ENCODE measurements at places on chromosomes 12 and 14. TPM values are rescaled to one million over a fixed set of nuclear protein-coding genes. Genes with fewer than 3 reads are reported as not detected.

GRCh38 chr12:31496257-31496656, 94.7 kb downstream of the DENND5B start:
- no peak overlapping the region for H3K27ac ChIP-seq
- H3K4me1 ChIP-seq = no peaks in the 10 kb centered on the region
- no peak overlapping the region for H3K4me3 ChIP-seq
- H3K36me3 ChIP-seq = no peaks in the 10 kb centered on the region
- peaks cover 3% of the 10 kb centered on the region for H3K27me3 ChIP-seq

GRCh38 chr12:103336940-103337339, 158.8 kb downstream of the C12orf42 start:
- H3K36me3 ChIP-seq = no peaks in the 10 kb centered on the region
- no peak for DNase-seq
- H3K4me1 ChIP-seq = no peaks in the 10 kb centered on the region
- no peaks in the 10 kb centered on the region for H3K27me3 ChIP-seq

DNA sequence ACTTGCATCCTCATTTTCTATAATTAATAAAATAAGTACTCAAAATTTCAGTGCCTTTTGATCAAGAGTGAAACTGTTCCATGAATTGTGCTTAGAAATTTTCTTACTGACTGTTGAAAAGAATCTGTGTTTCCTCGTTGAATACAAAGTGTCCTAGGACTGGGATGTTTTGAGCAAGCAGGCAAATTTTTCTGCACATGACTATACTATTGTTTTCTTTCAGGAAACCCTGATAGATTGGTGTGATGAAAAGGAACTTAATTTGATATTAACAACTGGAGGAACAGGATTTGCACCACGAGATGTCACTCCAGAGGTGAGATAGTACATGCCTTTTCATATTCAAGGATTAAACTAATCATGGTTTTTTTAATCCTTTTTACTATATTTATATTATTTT, 316.3 kb downstream of the GPHN start:
- H3K4me1 ChIP-seq = no peaks in the 10 kb centered on the region
- no peak for DNase-seq
- H3K27ac ChIP-seq = no peak overlapping the region
- no peaks in the 10 kb centered on the region for H3K27me3 ChIP-seq
- no peak overlapping the region for H3K4me3 ChIP-seq

The PAX9 gene
- not detected for total RNA-seq

The HPD gene
- not detected for total RNA-seq

The CD163 gene
- not detected for total RNA-seq

GRCh38 chr12:66500091-66500490, 178.8 kb downstream of the GRIP1 start:
- H3K27ac ChIP-seq = no peak overlapping the region
- no peaks in the 10 kb centered on the region for H3K4me1 ChIP-seq
- no peak for DNase-seq
- H3K36me3 ChIP-seq = no peaks in the 10 kb centered on the region
- H3K27me3 ChIP-seq = peaks cover 7% of the 10 kb centered on the region

DNA sequence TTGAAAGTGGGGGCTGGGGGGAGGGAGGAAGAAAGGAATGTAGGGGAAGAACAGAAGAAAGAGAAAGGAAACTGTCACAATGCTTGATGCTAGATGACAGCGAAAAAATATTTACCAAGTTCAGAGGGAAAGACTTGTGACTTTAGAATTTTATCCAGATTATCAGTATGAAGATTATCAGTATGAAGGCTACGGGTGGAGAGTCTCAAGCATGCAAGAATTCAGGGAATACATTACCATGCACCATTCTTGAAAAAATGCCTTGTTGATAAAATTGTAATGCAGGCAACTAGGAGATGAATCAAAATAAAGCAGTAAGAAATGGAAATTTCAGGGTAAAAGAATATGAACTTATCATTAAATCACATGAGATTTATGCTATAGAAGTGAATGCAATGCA, 376.8 kb downstream of the PCNX1 start:
- no peaks in the 10 kb centered on the region for H3K36me3 ChIP-seq
- no peak overlapping the region for H3K27ac ChIP-seq
- peaks cover 5% of the 10 kb centered on the region for H3K27me3 ChIP-seq
- DNase-seq = no peak
- peaks cover 3% of the 10 kb centered on the region for H3K4me1 ChIP-seq
- no peak overlapping the region for H3K4me3 ChIP-seq

DNA sequence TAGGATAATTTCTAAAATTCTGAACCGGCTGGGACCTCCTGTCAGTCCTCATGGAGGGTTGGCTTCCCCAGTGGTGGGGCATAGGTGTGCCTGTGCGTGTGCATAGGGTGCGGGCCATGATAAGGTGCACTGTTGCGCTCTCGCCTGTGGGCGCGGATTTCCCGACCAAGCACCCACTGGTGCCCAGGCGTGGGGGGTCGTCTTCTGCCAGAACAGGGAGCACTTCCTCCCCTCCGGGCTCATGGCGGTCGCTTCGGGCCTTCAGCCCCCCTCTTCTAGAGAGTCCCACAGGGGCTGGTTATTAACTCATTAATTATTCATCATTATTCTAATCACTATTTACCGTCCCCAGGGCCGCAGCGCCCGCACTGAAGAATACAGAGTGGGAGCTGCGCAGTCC, 2.8 kb downstream of the C1QL4 start:
- H3K36me3 ChIP-seq = peaks cover 26% of the 10 kb centered on the region
- no peak overlapping the region for H3K4me3 ChIP-seq
- H3K27me3 ChIP-seq = peaks cover 63% of the 10 kb centered on the region
- H3K4me1 ChIP-seq = peaks cover 21% of the 10 kb centered on the region

DNA sequence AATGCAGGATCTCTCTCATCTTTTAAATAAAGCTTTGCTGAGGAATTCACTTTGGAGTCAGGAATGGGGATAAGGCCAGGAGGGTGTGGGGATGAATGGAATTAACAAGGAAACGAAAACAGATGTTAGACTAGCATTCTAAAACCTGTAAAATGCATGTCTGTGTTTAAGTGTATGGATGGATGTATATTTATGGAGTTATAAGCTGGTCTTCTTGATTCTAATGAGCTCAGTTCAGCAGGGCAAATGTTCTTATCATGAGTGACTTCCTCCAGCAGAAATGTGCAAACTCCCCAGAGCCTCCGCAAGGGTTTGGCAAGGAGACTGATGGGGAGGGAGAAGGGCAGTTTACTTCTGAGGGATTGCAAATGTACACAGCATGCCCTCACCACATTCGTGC, 149.1 kb downstream of the NTF3 start:
- H3K4me3 ChIP-seq = no peak overlapping the region
- H3K36me3 ChIP-seq = no peaks in the 10 kb centered on the region
- DNase-seq = no peak
- H3K27me3 ChIP-seq = peaks cover 5% of the 10 kb centered on the region
- no peak overlapping the region for H3K27ac ChIP-seq
- H3K4me1 ChIP-seq = no peaks in the 10 kb centered on the region

The SLC8B1 gene
- total RNA-seq = 20.0 TPM

GRCh38 chr12:46453428-46453827, 80.9 kb upstream of the SLC38A2 start:
- peaks cover 56% of the 10 kb centered on the region for H3K4me1 ChIP-seq
- H3K4me3 ChIP-seq = no peak overlapping the region
- H3K36me3 ChIP-seq = peaks cover 3% of the 10 kb centered on the region
- H3K27ac ChIP-seq = no peak overlapping the region

The NTS gene
- total RNA-seq = not detected

GRCh38 chr14:64945431-64946178, 3.1 kb upstream of the GPX2 start:
- H3K27me3 ChIP-seq = no peaks in the 10 kb centered on the region
- H3K27ac ChIP-seq = no peak overlapping the region
- H3K36me3 ChIP-seq = peaks cover 33% of the 10 kb centered on the region

DNA sequence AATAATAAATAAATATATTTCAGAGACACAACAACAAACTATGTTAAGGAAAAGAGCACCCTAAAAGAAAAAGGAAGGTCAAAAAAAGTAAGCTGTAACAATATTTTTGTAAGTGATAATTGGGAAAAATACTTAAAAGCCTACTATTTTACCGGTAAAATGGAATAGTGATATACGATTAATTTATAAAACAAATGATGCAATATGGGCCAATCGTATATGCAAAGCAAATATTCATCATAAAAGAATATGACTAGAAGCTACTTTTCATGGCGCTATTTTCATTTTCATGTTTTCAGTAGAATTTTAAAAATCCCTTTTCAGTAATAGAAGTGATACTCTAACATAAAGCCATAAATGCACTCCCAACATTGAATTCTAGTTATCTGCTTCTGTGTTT, 131.0 kb upstream of the AMIGO2 start:
- DNase-seq = no peak
- peak overlapping the region; percentile 96 for H3K4me3 ChIP-seq
- no peaks in the 10 kb centered on the region for H3K27me3 ChIP-seq
- peak overlapping the region; percentile 98 for H3K27ac ChIP-seq

GRCh38 chr12:91990525-91990924, 155.1 kb downstream of the BTG1 start:
- no peak overlapping the region for H3K27ac ChIP-seq
- DNase-seq = no peak
- H3K27me3 ChIP-seq = no peaks in the 10 kb centered on the region
- no peaks in the 10 kb centered on the region for H3K36me3 ChIP-seq
- peaks cover 11% of the 10 kb centered on the region for H3K4me1 ChIP-seq

The TTC7B gene
- total RNA-seq = 2.4 TPM

DNA sequence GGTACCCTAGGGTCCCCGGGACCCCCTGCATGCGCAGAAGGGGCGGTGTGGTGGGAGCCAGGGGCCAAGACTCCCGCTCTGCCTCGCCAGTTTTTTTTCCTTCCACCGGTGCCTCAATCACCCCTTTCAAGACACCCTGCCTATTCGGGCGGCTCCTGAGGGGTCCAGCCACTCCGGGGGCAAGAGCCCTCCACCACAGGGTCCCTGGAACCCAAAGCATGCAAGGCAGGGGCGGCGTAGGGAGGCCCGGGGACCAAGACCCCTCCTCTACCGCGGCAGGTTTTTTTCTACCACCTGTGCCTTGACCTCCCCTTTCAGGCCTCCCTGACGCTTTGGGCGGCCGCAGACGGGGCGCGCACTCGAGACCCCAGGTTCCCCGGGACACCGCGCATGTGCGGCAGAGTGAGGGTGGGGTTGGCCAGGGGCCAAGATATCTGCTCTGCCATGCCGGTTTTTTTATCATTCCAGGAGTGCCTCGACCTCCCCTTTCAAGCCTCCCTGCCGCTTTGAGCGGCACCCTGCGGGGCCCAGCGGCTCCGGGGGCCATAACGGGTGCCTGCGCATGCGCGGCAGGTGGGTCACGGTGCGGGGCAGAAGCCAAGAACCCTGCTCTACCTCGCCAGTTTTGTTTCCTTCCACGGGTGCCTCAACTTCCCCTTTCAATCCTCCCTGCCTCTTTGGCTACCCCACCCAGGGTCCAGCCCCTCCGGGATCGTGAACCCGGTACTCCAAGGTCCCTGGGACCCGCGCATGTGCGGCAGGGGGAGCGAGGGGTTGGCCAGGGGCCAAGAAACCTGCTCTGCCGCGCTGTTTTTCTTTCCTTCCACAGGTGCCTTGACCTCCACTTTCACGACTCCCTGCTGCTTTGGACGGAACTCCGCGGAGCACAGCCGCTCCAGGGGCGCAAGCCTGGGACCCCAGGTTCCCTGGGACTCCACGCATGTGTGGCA, 328.1 kb downstream of the ALG10 start:
- H3K4me1 ChIP-seq = no peaks in the 10 kb centered on the region
- H3K36me3 ChIP-seq = no peaks in the 10 kb centered on the region
- no peak for DNase-seq
- no peaks in the 10 kb centered on the region for H3K27me3 ChIP-seq

DNA sequence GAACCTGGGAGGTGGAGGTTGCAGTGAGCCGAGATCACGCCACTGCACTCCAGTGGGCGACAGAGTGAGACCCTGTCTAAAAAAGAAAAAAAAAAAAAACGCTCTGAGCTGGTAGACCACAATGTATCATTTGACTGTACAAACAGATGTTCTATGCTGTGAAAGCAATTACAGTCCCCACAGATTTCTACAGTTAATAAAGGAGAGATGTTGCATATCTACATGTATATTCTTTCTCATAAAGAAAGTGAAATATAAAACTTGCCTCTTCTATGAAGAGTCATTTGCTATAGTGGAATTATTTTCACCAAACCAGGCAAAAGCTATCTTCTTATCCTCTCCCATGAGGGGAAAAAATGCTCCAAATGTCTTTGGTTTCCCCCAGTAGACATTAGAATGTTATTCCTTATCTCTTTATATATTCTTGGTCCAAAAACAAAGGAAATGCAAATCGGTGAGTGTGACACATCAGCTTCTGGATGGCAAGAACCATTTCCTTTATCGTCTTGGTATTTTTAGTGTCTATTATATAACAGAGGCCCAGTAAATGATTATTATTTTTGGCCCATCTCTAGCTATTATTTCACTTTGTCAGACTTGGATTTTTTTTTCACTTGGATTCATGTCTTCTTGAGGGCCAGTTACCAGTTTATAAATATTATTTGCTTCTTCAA, 230.4 kb downstream of the SSPN start:
- no peak for DNase-seq
- no peak overlapping the region for H3K27ac ChIP-seq
- H3K4me1 ChIP-seq = peaks cover 9% of the 10 kb centered on the region
- no peak overlapping the region for H3K4me3 ChIP-seq

- no peak for DNase-seq
- H3K27me3 ChIP-seq = peaks cover 27% of the 10 kb centered on the region
- H3K36me3 ChIP-seq = no peaks in the 10 kb centered on the region
- peaks cover 2% of the 10 kb centered on the region for H3K4me1 ChIP-seq
- H3K27ac ChIP-seq = no peak overlapping the region
Measured at GRCh38 chr12:124720004-124720680, 143.5 kb downstream of the SCARB1 start.

The ADGRD1 gene
- 0.84 TPM for total RNA-seq

Measured in activated CD4-positive, alpha-beta T cell treated with anti-CD3 and anti-CD28 coated beads, Interleukin-2, amount 10 ng/mL, durations not matched to agents 24 days and 14 days (primary cell).